DMS153 (cell line): ENCODE measurements at places on chromosomes 11 and 22.

DNA sequence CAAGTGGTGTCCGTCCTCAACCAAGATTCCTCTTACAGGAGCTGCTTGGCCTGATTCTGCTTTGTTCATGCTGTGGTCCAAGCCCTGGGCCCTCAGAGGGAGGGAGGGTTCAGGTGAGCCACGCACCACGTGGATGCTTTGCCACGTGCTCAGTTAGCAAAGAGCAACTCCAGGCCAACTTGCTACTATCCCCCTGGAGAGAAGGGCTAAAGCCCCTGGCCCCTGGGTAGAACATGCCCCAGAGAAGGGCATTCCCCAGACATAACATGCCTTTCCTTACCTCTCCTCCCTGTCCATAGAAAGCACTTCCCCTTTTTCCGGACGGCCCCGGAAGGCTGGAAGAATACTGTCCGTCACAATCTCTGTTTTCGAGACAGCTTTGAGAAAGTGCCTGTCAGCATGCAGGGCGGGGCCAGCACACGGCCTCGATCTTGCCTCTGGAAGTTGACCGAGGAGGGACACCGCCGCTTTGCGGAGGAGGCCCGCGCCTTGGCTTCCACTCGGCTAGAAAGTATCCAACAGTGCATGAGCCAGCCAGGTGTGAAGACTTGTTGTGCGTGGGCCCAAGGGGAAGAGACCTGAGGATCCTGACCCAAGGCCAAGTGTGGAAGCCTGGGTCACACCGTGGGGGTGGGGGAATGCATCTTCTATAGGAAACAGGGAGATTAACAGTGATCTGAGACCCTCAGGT, 8.8 kb downstream of the FOXR1 start:
- no peak for DNase-seq

- no peak for DNase-seq
These were observed 83.5 kb upstream of the NARS2 start for GRCh38 chr11:78657968-78658839.

DNA sequence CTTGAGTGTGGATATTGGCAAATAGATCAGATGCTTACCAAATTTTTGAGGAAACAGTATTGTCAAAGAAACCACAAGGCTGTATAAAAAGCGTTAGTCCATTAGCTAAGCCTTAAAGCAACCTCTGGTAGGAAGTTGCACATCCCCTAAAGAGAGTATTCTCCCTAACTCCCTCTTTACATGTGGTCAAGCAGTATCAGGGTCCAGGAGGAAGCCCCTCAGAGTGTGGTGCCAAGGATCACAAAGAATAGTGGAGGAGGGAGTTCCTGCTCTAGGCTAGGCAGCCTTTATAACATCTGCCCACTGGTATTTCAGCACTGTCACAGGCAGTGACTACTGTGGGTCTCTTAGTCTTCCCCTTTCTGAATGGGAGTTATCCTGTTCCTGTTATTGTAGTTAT, 18.8 kb upstream of the AMPD3 start:
- DNase-seq: no peak

DNA sequence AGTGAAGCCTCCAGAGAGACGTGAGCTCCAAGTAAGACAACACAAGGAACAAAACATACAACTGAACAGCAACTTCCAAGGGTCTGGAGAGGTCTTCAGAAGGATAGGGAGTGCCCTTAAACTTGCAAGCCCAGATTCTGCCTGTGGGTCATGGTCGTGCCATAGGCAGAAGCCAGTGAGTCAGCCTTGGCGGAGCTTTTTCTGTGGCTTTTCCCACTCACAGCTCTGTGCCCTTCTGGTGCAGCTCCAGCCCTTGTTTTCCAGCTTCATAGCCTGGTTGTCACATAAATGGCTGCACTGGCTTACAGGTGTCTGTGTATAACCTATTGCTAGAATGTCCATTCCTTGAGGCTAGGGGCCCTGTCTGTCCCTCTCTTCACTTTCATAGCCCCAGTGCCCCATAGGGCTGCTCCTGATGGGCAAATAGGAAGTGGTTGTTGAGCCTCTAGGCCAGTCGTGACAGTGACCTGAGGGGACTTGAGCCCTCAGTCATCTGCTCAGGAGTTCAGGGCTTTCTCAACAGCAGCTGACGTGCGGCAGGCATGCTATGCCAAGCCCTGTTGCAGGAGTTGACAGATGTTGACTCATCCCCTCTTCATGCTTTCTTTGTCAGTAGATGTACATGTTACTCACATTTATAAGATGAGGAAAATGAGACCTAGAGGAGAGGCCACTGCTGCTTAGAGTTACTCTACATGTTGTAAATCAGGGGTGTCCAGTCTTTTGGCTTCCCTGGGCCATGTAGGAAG, 7.4 kb downstream of the MED15 start:
- no peak for DNase-seq

- no peak for DNase-seq
These were observed 28.3 kb downstream of the PKNOX2 start for GRCh38 chr11:125192717-125193415.

GRCh38 chr11:57103899-57104605, 77.7 kb upstream of the LRRC55 start:
- DNase-seq: no peak

- peak; percentile 60 for DNase-seq
These were observed 41.8 kb downstream of the OSBPL5 start for GRCh38 chr11:3123305-3123704.

GRCh38 chr11:119205574-119206510, at the start of gene CBL:
TSS of gene CBL (plus strand) at chr11:119206339. CDS start at chr11:119206418, 79 bp downstream.
- DNase-seq: peak; percentile 73

DNA sequence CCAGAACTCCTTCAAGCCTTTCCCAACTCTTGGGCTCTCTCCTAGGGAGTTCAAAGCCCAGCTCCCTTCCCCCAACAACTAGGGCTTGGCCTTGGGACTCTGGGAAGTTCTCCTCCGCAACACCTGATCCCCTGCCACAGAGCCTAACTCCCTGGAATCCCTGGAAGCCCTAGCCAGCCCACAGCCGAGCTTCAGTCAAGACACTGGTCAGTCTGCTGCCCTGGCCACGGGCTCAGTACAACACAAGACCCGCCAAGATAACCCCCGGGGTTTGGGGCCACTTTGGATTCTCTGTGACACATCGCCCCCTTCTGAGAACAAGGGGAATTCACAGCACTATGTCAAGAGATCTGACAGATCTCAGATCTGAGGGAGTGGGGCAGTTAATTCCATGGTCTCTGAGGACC, 58.3 kb downstream of the SLC22A12 start:
- DNase-seq: no peak

- DNase-seq: no peak
These were observed 22.9 kb downstream of the AMBRA1 start for GRCh38 chr11:46570790-46571398.

GRCh38 chr11:74138021-74138420, 32.8 kb downstream of the C2CD3 start:
- DNase-seq: no peak

DNA sequence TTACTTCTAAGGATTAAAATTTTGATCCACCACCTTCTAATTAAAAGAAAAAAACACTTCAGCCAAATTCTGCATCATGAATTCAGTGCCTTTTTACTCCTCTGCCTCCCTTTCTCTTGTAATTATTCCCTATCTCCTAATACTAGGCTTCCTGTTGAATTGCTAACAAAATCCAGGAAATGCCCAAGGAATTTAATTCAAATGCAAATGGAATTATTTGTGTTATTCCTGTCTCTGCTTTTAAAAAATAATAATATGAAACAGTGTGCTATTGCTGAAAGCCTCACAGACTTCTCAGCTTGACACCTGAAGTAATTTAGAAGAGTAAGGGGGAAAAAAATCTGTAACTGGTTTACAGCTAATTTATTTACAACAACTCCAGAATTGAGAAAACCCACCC, 85.5 kb downstream of the DLG2 start:
- no peak for DNase-seq

DNA sequence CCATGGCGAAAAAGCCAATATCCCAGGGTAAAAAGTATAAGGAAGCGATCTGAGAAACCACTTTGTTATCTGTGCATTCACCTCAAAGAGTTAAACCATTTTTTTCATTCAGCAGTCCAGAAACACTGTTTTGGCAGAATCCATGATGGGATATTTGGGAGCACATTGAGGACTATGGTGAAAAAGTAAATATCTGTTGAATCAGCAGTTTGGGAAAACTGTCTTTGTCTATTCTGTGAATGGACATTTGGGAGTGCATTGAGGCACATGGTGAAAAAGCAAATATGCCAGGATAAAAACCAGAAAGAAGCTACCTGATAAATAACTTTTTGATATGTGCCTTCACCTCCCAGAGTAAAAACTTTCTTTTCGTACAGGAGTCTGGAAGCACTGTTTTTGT, 187.4 kb downstream of the OR4A47 start:
- no peak for DNase-seq

DNA sequence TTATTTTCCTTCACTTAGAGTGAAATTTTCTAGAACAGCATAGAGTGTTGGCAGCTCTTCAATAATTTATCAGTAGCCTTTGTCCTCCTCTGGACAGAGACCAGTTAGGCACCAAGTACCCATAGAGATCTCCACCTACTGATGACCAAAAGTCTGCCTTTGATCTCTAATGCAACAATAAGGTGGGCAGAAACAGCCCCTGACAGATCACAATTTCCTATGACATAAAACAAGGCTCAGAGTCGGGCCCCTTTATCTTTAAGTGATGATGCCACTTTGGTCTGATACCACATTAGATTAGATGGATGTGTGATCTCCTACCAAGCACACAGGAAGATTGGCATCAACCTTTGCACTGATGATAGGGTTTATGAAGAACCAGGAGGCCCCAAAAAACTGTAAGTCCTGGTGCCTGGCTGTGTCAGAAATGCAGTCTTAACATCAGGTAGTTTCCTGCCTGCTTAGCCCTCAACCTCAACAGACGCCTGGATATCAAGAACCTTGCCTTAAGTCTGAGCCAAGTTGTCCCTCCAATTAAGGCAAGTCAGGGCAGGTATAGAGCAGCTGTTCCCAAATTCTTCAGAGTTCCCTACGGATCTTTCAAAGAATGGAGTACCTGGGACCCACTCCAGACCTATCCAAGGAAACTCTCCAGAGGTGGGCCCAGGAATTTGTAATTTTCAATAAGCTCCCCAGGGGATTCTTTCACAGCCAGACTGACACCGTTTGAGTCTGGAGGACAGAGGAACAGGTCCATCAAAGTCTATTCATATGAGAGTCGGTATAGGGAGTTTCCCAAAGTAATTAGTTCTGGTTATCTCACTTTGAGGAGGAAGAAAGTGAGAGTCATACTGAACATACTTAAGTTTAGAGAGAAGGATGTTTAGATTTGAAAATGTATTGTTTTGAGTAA, 30.6 kb upstream of the TMPRSS4 start:
- no peak for DNase-seq

- DNase-seq: no peak
These were observed 192.2 kb downstream of the MIAT start for GRCh38 chr22:26849575-26849974.

DNA sequence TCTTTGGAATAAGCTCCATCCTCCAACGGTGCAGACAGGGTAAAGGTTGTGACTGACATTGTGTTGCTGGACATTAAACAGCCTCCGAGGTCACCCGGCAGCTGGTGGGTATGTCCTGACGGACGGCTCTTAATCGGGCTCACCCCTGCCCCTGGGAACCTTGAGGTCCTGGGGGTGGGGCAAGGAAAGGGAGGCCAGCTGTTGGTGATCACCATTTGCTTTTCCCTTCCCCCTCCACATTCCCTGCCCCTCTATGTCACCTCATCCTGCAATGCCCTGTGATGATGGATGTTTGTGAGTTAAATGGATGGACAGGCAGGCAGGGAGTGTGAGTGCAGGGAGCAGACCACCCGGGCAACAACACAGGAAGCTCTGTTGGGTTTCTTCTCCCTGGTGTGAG, 26.3 kb downstream of the APLNR start:
- no peak for DNase-seq

DNA sequence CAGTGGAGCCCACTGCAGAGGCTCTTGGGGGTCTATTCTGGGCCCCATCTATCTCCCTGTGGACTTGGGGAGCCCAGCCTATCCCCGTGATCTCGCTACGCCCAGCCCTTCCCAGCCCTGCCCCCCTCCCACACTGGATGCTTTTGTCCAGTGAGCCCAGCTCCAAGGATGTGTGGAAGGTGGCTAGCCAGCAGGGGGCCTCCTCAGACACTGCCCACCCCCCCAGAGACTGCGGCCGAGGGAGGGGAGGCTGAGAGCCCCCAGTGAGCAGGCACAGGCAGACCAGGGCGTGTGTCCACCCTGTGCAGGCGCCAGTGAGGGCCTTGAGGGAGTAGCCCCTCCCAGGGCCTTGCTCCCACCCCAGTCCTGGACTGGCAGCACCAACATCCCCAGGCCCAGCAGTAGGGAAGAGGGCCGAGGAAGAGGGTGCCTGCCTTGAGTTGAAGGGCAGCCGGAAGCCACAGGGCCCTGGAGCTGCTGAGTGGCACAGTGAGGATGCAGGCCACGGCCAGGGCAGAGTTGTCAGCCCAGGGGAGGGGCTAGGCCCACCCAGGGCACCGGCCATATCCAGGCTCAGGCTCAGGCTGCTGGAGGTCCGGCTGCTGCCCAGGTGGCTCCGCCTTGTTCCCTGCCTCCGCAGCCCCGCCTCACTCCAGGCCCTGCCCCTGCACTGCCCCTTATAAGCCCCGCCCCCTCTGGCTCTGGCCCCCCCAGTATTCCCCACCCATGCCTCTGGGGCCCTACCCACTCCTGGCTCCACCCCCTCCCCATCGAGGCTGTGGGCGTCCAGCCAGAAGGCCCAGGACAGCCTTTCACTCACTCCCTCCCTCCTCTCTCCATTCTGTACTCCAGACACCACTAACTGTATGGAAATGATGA, 28.0 kb downstream of the MOB2 start:
- DNase-seq: no peak

DNA sequence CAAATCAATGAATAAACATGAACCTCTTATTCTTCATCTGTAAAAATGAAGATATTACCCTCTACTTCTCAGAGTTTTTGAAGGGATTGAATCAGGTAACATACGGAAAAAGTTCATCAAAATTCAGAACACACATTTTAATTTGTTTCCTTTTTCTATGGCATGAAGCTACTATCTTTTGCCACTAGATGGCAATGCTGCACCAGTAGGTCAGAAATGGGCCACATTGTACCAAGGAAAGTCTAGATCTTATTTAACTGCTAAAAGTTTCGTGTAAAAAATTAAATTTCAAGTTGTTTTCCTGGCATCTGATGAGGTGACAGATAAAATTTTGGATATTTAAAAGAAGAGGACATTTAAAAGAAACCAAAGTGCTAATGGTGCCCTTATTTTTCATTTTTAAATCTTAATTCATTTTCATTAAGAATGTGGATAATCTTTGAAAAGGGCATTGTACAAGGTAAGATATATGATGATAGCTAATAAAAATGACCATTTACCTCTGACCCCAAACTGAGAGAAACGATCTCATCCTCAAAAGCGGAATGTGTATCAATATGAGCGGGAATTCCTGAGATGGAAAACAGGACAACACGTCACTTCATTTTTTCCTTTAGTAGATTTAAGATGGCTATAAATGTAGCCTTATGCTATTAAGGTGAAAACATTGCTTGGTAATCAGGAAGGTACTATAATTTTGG, 16.1 kb downstream of the ALKBH8 start:
- no peak for DNase-seq

- no peak for DNase-seq
These were observed 378.3 kb downstream of the INSC start for GRCh38 chr11:15493066-15493465.

- DNase-seq: no peak
These were observed 99.6 kb upstream of the SPON1 start for GRCh38 chr11:13862845-13863392.
